H1 (cell line): ENCODE measurements at places on chromosomes 12 and 14. TPM values are rescaled to one million over a fixed set of nuclear protein-coding genes. Genes with fewer than 3 reads are reported as not detected.

GRIP1 gene
- 4.5 and 5.2 TPM in 2 replicates for polyA plus RNA-seq

SERPINA3 gene
- not detected in 2 replicates for polyA plus RNA-seq

STAC3 gene
- polyA plus RNA-seq, result 0.70 and 0.77 TPM in 2 replicates

TSPAN11 gene
- 7.3 and 8.2 TPM in 2 replicates for polyA plus RNA-seq

C14orf93 gene
- polyA plus RNA-seq, result 8.2 and 9.7 TPM in 2 replicates

SPATA7 gene
- 2.7 and 3.8 TPM in 2 replicates for polyA plus RNA-seq

KCNA5 gene
- polyA plus RNA-seq, result 0.29 and 0.31 TPM in 2 replicates

GALNT8 gene
- polyA plus RNA-seq, result 3.2 and 4.7 TPM in 2 replicates

PAH gene
- 3.9 and 4.9 TPM in 2 replicates for polyA plus RNA-seq

TAS2R43 gene
- 0.06 and 0.18 TPM in 2 replicates for polyA plus RNA-seq

CDH24 gene
- 27.6 and 41.8 TPM in 2 replicates for polyA plus RNA-seq

CLEC4D gene
- 0.03 and 0.14 TPM in 2 replicates for polyA plus RNA-seq

SLC10A1 gene
- polyA plus RNA-seq, result not detected in 2 replicates

ARHGEF25 gene
- 8.6 and 8.8 TPM in 2 replicates for polyA plus RNA-seq

BHLHE41 gene
- polyA plus RNA-seq, result 0.58 and 1.1 TPM in 2 replicates

SERPINA12 gene
- not detected in 2 replicates for polyA plus RNA-seq

BICD1 gene
- polyA plus RNA-seq, result 34.1 and 40.8 TPM in 2 replicates

CISTR gene
- not detected in 2 replicates for polyA plus RNA-seq

RAD9B gene
- polyA plus RNA-seq, result 0.03 and 0.06 TPM in 2 replicates

AICDA gene
- polyA plus RNA-seq, result not detected in 2 replicates

LUM gene
- not detected in 2 replicates for polyA plus RNA-seq

EPYC gene
- polyA plus RNA-seq, result not detected in 2 replicates

NFATC4 gene
- 50.3 and 78.9 TPM in 2 replicates for polyA plus RNA-seq

TMEM229B gene
- 0.85 and 1.7 TPM in 2 replicates for polyA plus RNA-seq

KCNC2 gene
- polyA plus RNA-seq, result 0.03 and 0.06 TPM in 2 replicates

MAPK1IP1L gene
- 228 and 309 TPM in 2 replicates for polyA plus RNA-seq

KRT78 gene
- not detected in 2 replicates for polyA plus RNA-seq
